ENCODE measurements at places on chromosomes 1 and 21. TPM values are rescaled to one million over a fixed set of nuclear protein-coding genes. Genes with fewer than 3 reads are reported as not detected.

- no peak for DNase-seq
Measured at GRCh38 chr1:219099307-219099706, 74.4 kb upstream of the LYPLAL1 start.

- no peak for DNase-seq
Measured at GRCh38 chr1:31627301-31627929, 9.9 kb downstream of the HCRTR1 start.

GRCh38 chr21:34648739-34649297 is 20.0 kb upstream of the CLIC6 start:
- no peak for DNase-seq

GRCh38 chr1:244319283-244320132 is 132.2 kb downstream of the ADSS2 start:
- DNase-seq, result no peak

- no peak for DNase-seq
Measured at GRCh38 chr1:172727956-172728603, 69.2 kb downstream of the FASLG start.

DNA sequence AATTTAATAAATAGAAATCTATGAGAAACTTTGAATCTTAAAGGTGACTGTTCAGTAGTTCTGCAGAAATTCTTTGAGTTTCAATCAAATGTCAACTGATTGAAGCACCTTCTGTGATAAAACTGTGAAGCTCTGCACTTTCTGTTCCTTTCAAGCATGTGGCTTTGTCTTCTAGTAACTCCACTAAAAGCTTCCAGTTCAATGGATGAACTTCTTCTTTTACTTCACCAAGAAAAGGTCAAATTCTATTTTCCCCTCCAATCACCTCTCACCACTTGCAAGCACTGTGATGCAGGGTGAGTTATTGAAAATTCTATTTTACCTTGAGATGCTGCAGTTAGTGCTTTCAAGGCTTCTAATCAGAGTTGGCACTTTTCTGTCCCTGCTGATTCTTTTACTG is 515.3 kb upstream of the B3GALT2 start:
- DNase-seq, result no peak

DNA sequence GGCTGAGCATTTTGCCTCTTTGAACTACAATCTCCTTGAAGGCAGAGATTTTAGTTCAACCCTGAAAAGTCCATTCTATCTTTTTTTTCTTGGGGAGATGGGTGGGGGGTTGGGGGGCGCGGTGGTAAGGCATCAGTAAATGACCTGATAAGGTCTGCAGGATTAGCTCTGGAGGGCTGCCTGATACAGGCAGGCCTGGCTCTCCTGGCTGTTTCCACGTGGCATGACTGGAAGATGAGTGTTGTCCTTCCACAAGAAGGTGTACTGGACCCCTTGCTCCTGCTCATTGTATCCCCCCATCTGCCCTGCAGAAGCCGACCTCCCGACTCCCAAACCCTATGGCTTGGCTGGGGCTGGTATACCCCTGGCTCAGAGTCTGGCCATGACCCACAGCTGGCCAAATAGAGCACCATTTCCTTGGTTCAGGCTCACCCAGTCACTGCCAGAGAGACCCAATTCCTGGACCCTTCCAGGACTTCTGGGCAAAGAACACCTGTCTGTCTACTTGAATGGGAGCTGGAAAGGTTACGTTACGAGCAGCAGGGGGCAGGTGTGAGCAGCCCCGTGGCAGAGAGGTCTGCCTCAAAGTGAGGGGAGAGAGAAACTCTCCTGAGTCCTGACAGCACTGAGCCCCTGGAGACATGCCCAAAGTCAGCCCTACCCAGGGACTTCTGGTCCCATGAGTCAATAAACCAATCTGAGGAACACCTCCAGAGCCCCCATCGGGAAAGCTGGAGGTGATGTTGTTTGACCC is 17.0 kb downstream of the DHRS3 start:
- DNase-seq, result no peak

GRCh38 chr21:43707462-43707861 is 11.5 kb upstream of the PDXK start:
- DNase-seq, result no peak

DNA sequence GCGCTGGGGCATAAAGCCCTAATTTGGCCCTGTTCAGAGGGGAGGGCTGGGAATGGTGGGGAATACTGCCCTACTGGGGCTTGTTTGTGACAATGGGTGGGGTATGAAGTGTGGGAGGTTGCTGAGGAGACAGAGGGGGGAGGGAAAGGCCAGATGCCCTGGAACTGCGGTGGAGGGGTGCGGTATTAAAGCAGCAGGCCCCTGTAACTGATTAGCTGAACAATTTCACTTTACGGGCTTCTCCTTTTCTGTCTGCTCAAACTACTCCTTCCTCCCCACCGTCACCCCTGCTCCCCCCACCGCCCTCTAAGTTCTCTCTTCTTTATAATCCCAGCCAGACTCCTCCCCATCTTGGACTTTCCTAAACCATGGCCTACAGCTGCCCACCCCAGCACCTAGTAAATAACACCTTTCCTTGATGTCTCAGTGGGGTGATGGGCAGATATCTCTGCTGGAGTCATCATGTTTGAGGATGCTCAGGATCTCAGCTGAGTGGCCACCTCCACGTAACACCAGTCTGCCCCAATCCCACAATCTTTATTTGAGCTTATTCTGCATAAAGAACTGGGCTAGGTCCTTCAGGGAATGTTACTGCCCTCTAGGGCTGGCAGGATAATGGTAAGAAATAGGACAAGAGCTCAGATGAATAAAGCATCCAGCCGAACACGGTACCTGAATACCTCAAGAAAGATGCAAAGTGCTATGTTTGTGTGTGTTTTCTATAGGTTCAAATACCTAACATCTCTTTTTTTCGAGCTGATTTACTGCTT is 33.5 kb downstream of the XCL1 start:
- DNase-seq, result no peak

GRCh38 chr1:117008656-117009055 is 7.1 kb downstream of the CD101 start:
- DNase-seq, result no peak

DNA sequence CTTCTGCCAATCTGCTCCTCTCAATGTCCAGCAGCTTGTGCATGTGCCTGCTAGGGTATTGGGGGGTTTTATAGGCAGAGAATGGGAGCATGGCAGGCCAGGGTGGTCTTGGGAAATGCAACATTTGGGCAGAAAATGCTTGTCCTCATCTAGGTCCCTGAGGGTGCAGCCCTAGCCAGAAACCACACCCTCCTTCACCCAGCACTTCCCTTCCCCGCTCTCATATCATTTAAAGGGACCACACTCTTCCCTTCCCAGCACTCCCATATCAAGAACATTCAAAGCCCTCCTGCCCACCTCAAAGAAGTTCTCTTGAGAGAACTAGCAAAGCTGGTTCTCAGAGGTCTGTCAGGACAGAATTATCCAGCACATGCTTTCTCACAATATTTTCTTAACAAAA is 62.1 kb downstream of the HSD3B1 start:
- no peak for DNase-seq

The HORMAD1 gene
- 2.0 TPM for total RNA-seq

The TIMM17A gene
- total RNA-seq, result 43.3 TPM

The PROK1 gene
- total RNA-seq, result 2.4 TPM

The RAB3B gene
- total RNA-seq, result not detected

The SHE gene
- total RNA-seq, result 15.6 TPM

The TNFSF4 gene
- total RNA-seq, result 0.36 TPM

The LCE1A gene
- total RNA-seq, result not detected

The GNAT2 gene
- total RNA-seq, result not detected

The KLF17 gene
- total RNA-seq, result 0.24 TPM
